ENCODE measurements at places on chromosomes 4 and X.
A peak's percentile ranks its signal among the peaks of the same experiment; 100 is the strongest.

DNA sequence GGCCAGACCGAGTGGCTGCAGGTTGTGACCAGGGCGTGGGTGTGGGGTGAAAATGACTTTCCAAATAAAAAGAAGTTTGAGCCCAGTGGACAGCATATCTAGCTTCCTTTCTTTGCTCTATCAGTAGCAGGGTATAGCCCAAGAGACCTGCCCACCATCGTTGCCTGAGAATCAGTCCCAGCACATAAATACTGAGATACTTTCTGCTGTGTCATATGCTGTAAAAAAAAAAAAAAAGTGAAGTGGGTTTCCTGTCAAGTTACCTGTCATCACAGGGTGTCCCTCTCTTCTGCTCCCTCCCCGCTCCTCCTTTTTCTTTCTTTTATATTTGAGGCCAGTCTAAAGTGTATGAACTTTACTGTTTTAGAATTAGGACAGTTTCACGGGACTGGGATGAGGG lies 330.3 kb upstream of the BOD1L1 start:
- no peak for DNase-seq

GRCh38 chrX:37509349-37509748 lies 62.1 kb upstream of the LANCL3 start:
- DNase-seq: no peak

DNA sequence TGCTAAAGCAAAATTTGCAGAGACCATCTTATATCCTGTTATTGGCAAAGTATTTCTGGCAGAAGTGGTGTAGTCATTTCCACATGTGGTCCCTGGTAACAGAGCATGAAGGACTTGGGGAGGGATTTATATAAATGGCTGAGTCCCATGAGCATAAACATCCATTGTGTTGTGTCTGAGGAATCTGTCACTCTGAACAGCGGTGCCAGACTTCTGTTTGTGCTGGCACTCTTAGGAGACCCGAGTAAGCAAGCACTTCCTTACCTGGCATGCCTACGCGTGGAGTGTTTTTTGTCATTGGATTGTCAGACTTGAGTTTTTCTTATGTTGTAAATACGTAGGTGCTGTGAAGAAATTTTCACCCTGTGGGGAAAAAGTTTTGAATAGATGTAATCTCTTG lies 285.9 kb downstream of the ARHGAP10 start:
- no peak for DNase-seq

DNA sequence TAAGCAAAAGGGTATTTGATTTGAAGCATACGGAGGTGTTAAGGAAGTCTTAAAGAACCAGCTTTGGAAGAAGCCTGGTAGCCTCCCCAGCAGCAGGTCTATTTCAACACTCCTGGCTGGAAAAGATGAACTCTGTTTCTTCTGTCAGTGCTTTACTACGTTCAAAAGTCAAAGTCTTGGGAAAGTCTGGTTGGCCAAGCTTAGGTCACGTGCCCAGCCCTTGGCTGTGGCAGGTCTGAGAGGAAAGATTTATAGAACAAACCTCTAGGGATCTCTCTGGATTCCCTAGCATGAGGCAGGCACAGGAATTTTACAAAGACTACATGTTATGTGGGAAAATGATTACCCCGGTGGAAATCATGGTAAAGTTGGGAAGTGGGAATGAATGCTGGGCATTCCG lies 8.6 kb upstream of the ARHGAP10 start:
- no peak for DNase-seq

DNA sequence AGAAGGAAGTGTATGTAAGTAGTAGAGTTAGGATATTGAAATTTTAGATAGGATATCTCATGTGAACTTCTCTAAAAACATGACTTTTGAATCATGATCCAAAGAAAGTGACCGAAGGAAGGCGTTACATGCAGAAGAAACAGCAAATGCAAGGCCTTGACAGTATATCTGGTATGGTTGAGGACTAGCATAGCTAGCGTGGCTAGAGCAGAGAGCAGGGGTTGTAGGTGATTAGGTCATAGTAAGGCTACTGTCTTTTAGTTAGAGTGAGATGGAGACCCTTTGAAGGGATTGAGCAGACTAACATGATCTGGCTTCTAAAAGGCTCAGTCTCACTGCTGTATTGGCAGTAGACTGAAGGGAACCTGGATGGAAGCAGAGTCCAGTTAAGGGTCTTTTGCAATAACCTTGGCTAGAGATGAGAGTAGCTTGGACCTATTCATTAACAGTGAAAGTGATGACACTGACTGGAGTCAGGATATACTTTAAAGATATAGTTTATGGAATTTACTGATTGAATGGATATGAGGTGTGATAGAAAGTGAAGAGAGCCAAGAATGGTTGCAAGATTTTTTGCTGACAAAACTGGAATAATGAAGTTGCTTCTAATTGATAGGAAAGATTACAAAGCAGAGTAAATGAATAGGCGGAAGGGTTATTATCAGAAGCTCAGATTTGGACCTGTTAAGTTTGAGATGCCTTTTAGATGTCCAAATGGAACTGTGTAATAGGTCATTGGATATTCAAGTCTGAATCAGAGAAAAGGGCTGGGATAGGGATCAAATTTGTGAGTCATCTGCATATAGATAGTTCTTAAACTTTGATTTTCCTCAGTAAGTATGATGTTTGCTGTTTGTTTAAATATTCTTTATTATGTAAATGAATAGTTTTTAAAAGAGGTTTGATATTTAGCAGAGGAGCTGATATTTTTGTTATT lies 59.8 kb downstream of the MRPL1 start:
- no peak for DNase-seq

DNA sequence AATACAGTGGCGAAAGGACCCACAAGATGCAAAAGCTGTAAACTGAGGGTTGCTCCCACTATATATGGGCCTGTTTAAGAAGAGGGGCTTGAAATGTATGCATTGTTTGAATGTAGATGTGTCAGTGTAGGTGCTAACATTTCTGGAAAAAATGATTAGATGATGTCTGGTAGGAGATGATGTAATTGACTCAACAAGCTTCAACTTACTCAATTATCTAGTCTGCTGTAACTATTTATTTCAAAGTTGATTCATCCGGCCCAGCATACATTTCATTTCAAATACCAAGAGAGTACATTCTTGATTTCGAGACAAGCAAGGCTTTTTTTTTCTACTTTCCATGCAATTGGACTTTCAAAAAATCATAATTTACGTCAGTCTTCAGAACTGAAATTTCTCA lies 9.3 kb upstream of the ENAM start:
- DNase-seq: no peak

GRCh38 chrX:47941423-47941822 lies 62.4 kb downstream of the ZNF182 start:
- DNase-seq: no peak

DNA sequence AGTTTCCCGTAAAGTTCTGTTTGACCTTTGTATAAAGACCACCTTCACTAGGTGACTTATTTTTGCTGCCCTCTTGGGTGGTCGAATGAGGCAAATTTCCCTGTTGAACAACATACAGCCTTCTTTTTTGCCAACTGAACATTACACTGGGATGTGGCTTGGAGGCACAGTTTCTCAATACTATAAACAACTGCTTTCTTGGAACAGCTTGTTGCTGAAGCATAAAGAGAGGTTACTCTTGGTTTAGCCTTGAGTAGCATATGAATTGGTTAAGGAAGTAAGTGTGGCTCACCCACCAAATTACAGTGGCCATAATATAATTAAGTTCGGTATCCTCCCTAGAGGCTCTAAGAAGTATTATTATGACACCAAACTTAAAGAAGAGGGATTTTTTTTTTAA lies 40.0 kb downstream of the HHIP start:
- no peak for DNase-seq

DNA sequence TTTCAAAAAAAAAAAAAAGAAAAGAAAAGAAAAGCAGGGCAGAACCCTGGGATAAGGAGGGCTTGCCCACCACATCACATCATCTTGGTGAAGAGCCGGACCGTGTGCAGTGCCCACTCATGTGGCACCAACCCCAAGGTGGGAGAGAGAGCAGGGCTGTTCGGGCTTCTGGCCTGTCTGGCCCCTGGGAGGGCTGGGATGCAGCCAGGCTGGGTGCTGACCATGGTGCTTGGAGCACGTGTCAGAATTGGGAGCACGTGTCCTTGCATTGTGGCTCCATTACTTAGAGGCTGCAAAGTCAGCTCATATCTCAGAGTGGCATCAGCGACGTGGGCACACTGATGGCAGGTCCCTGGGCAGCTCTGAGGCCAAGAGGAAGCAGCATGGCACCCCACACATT lies 100.9 kb upstream of the AFAP1 start:
- no peak for DNase-seq

- no peak for DNase-seq
These were observed 5.0 kb upstream of the ZRSR2 start for GRCh38 chrX:15785176-15785750.

GRCh38 chr4:18318682-18319388 lies 297.3 kb upstream of the LCORL start:
- no peak for DNase-seq

GRCh38 chrX:48306175-48306574 lies 50.3 kb downstream of the SSX3 start:
- no peak for DNase-seq

DNA sequence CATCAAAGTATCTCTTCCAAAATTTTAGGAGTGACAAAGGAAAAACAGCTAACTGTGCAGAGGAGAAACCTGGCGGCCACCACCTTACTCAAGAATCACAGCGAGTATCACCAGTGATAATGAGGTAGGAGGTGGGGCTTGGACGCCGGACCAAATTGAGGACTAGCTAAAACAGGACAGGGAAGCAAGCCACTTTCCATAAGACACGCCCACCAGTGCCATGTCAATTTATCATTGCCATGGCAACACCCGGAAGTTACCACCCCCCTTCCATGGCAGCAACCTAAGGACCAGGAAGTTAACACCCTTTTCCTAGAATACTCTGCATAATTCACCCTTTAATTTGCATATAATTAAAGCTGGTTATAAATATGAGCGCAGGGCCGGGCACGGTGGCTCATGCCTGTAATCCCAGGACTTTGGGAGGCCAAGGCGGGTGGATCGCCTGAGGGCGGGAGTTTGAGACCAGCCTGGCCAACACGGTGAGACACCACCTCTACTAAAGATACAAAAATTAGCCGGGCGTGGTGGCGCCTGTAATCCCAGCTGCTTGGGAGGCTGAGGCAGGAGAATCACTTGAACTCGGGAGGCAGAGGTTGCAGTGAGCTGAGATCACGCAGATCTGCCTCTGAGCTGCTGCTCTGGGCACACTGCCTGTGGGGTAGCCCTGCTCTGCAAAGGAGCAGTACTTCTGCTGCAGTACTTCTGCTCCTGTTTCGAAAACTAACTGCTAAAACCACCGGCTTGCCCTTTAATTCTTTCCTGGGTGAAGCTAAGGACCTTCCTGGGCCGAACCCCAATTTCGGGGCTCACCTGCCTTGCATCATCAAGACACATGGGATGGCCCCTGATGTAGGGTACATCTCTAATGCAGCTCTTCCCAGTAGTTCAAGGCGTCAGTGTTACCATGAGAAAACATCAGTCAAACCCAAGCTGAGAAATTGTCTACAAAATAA lies 116.7 kb downstream of the HMX1 start:
- DNase-seq: no peak

DNA sequence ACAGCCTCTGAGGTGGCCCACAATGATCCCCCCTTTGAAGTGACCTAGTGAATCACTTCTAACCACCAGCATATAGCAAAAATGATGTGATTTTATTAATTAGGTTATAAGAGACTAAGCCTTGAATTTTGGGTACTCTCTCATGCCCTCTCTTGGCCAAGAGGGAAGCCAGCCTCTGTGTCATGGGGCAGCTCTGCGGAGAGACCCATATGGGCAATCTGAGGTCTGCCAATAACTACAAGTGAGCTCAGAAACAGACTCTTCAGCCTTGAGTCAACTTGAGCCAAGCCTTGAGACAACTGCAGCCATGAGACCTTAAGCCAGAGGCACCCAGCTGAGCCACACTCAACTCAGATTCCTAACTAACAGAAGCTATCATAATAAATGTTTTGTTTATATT lies 45.7 kb downstream of the MANBA start:
- no peak for DNase-seq

DNA sequence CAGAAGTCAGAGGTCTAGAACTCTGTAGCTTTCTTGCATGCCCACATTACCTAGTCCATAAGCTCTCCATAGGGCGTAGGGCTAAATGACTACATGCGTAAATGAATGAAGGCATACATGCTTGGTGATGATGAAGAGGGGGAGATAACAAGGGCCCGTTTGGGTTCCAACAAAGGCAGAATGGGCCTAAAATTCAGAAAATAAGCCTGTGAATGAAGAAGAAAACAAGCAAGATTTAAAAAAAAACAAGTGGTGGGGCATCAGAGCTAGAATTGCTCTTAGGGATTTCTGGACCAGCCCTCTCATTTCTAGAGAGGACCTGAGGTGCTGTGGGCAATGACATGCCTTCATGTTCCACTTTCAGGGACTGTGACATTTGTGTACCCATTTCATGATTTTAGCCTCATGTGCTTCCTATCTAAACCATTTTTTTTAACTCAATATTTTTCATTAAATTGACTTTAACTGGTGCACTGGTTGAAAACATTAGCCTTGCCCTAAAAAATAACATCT lies 12.1 kb downstream of the GPRIN3 start:
- DNase-seq: no peak

GRCh38 chr4:138035781-138036258 lies 206.3 kb downstream of the SLC7A11 start:
- DNase-seq: peak; percentile 34

DNA sequence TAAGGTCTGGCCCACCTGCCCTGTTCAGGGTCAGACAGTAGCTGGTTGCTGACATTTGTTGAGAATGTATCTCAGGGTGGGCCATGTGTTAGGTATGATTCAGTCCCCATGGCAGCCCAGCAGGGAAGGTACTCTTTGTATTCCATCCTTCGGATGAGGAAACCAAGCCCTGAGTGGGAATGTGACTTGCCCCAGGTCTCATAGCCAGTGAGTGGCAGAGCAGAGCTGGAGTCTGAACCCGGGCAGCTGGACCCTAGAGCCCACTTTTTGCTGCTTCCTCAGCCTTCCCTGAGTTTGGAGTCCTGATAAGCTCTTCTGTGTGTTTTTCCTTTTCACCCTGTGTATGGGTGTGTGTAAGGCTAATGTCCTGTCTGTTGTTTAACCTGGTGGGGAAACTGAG lies 21.6 kb upstream of the UBA1 start:
- DNase-seq: no peak

Data from NCI-H1436 (cell line).